OCI-LY7 (cell line): ENCODE measurements at places on chromosomes 6 and 20. TPM values are rescaled to one million over a fixed set of nuclear protein-coding genes. Genes with fewer than 3 reads are reported as not detected.

- no peak for DNase-seq
Measured at GRCh38 chr20:4664691-4665360, 56.9 kb upstream of the PRND start.

DNA sequence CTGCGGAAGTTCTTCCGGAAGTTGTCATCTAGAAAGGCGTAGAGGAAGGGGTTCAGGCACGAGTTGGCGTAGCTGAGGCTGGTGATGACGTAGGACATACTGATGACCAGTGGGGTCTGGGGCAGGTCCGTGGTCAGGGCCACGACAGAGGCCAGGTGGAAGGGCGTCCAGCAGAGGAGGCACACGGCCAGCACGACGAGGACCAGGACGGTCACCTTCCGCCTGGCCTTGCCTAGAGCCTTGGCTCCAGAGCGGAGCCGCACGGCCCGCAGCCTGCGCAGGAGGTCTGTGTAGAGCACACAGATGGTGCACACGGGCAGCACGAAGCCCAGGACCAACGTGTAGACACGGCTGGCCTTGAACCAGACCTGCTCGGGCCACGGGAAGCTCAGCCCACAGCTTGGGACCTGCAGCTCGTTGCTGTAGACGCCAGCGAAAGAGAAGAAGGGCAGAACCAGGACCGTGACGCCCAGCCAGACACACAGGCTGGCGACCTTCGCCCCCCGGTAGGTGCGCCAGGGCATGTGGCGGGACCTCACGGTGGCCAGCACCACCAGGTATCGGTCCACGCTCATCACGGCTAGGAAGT is 1.4 kb downstream of the NPBWR2 start:
- no peak for DNase-seq

WFDC5 gene
- not detected in 2 replicates for total RNA-seq

DNA sequence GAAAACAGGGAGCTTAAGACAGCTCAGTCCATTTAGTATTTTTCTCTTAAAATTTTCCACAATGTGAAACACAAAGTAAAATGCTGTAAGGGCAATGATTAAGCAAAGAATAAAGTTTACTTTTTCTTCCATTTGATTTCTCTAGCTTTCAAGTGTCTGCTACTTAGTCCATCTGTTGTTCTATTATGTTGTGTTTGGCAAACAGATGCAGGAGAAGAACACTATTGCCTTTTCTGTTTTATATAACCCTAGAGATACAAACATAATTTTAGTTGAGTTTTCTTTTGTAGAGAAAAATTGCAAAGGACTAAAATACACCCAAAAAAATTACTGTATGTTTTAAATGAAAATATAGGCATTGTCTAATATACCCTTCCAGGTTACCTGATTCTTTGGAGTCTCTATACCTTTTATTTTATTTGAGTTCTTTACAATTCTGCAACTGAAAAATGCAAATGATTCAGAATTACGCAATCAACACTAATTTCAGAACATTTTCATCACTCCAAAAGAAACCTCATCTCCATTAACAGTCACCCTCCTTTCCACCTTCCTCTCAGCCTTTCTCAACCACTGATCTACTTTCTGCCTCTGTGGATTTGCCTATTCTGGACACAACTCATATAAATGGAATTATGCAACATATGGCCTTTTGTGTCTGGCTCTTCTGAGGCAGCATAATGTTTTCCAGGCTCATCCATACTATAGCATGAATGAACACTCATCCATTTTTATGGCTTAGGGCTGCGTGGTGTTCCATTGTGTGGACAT is 96.9 kb downstream of the MKKS start:
- DNase-seq: no peak

DNA sequence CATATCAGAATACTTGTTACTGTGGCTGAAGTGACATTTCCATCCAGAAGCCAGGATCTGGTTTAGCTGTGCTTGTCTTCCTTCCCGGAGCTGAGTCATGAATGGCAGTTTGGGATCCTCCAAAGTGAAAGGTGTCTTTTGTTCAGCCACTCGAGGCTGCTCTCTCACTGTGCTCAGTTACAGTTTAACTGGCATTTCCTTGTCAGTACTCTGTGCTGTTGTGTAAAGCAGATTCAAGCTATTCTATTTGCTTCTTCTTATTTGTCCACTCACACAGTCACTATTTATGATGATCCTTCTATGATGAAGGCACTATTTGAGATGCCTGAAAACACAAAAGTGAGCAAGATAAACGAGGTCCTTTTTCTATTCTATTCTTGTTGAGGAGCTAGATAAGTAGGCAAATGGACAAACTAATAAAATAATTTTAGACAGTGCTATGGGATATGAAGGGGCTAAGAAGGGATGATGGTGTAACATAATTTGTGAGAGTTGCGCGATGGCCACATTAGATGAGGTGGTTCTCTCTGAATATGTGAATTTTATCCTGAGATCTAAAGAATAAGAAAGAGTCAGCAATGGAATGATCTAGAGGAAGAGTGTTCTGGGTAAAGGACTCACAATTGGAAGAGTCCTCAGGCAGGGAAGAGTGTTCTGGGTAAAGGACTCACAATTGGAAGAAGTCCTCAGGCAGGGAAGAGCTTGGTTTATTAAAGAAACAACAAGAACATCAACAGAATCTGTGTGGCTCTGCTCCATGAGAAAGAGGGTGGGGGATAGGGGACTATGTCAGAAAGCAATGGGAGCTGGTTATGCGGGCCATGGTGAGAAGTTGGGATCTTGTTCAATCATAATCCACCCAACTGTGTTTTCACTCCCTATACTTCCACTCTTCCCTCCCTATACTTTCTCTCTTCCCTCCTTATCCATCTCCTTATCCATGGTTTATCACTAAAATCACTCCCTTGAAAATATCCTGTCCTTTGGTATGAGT is 40.1 kb downstream of the CYP24A1 start:
- DNase-seq: no peak

GRCh38 chr6:62452586-62452985 is 166.6 kb upstream of the KHDRBS2 start:
- DNase-seq: no peak

FAM162B gene
- total RNA-seq: not detected in 2 replicates

BFSP1 gene
- total RNA-seq: not detected in 2 replicates

DNA sequence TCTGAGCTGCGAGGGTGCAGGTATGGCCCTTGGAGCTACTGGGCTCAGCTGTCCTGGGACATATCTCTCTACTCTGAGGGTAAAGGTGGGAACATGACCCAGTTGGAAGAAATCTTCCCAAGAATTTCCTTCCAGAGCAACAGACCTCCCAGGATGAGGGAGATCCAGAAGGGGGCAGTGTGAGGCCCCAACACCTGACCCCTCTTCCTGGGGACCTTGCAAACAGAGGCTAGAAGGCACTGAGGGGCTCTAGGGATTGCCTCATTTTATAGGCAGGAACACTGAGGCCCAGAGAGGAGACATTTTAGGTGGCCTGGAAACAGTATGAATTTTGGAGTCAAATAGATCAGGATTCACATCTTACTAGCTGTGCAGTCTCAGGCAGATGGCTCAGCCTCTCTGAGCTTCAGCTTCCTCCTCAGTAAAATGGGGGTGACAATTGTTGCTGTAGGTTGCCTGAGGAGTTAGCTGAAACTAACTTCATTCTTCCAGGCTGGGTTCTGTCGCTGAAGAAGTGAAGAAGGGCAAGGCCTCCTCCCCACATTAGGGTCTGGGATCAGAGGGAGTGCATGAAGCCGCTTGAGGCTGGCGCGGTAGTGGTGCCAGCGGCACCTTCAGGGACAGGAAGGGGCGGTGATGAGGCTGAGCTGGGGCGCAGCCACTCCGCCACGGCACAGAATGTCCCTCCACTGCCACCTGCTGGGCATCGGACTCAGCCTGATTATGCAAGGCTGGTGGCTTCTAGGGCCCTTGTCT is 11.4 kb downstream of the KCNK17 start:
- DNase-seq: peak; percentile 71

PRSS16 gene
- total RNA-seq: 12.0 and 13.3 TPM in 2 replicates

GRCh38 chr6:160116411-160116810 is 5.2 kb upstream of the SLC22A1 start:
- DNase-seq: no peak

- DNase-seq: peak; percentile 37
Measured at GRCh38 chr20:23889775-23890187, 10.2 kb upstream of the CST5 start.

NKX2-2 gene
- not detected in 2 replicates for total RNA-seq

DDX43 gene
- not detected in 2 replicates for total RNA-seq

DNA sequence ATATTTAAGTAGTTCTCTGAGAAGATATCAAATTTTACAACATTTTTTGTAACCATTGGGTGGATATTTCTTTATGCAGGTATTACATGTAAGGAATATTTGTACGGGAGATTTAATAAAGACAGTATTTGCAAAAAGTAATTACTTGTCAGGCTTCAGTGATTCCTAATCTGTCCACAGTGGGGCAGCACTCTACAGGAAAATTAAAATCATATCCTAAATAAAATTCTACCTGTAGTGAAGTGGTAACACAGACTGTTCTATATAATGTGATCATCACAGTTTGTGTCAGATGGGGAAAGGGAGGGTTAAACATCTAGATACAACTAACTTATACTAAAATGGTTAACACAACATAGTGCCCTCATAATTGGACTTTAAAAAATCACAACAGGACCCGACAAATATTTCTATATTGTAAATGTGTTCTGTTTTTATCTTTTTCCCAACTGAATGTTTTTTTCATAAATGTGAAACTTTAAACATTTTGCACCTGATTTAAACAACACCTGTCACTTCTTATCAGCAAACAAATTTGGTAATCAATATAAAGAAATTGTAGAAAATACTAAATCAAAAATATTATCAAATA is 145.6 kb upstream of the MANEA start:
- peak; percentile 42 for DNase-seq

DNA sequence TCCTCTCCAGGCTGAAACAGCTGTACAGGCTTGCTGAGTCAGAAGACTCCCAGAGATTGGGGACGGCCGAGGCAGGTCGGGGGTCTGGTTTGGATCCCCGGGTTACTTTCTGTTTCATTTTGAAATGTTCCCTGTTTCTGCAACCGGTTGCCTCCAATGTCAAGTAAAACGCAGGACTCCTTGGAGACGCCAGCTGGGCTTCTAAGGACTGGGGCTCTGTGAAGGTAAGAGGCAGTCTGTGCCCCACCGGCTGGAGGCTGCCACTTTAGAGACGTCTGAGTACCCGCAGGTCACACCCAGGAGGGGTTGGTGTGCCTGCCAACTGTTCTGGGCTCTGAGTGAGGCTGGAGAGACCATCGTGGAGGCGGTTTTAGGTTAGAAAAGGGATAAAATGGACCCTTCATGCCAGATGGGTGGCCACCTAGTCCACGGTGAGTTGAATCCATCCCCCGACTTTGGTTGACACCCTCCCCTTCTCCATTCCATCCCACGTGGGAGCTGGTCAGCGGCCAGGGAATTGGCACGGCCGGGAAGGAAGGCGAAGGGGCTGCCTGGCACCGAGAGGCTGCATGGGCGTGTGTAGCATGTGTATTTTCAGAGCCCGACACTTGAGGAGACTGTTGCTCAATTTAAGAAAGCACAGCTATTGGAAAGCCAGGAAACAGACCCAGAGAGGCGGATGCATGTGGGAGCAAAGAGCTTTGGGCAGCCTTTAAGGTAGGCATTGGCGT is 240.9 kb downstream of the PHACTR1 start:
- no peak for DNase-seq

C20orf141 gene
- not detected in 2 replicates for total RNA-seq

DBNDD2 gene
- not detected in 2 replicates for total RNA-seq

DNA sequence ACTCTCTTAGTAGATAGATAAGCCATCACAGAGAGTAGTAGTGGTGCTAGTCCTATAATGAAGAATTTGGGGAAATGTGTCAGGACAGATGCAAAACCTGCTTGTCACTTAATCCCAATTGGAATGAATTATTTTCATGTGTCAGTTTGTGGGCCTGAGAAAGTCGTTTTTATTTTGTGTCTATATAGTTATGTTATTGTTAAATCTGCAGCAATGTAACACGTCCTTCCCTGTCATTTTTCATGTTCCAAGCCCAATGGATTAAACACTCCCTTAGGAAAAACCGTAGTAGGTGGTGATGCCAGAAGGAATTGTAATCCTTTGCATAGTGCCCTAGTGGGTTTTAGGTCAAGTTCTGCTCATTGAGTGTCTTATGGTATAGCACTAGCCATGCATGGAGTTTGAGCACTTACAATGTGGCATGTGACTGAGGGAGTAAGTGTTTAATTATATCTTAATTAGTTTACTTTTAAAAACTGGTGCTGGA is 105.9 kb upstream of the PRSS16 start:
- DNase-seq: peak; percentile 63

DNA sequence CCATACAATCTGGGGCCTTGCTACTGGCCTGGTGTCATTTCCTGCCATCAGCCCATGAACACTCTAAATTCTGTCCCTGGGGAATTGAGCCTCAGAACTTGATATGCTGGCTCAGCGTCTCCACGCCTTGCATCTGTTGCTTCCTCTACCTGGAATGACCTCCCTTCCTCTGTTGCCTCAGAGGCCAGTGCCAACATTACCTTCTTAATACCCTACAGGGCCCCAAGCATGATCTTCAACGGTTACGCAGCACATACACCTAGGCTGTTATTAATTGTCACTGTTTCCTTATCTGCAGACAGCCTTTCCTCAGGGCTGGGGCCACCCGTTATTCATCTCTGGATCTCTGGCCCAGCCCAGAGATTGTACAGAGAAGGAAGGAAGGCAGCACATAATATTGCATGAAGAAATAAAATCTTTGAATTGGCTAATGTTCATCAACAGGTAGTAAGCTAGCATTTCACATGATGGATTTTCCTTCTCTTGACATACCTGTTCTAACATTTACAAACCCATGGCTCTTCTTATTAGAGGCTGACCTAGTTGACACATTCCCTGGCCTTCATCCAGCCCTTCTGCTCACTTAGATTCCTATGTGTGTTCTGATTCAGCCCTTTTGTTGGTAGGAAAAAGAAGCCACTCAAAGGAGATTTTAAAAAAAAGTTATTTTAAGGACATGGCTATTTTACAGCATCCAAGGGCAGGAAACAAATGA is 8.4 kb upstream of the RNF182 start:
- peak; percentile 26 for DNase-seq

DNA sequence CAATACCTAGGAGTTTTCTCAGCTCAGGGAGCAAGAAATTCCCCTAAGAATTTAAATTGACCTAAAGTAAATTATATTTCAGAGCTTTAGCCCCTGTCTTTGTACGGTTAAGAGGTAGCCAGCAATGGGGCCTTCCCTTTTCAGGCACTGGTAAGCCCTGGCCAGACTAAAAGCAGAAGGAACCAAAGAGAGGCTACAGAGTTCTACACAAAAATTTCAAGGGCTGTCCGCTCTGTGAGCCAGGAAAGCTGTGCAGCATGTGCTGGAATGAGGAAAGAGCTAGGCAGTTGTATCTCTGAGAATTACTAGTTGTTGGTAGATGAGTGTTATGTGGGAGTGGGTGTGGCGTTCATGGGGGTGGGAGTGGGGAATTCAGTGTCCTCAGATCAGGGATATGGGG is 96.3 kb upstream of the MAFB start:
- DNase-seq: no peak

GRCh38 chr6:14524319-14524718 is 406.7 kb downstream of the CD83 start:
- DNase-seq: no peak
